ENCODE measurements at places on chromosomes 7 and 10. TPM values are rescaled to one million over a fixed set of nuclear protein-coding genes. Genes with fewer than 3 reads are reported as not detected.

Gene GRM3
- not detected for total RNA-seq

Gene SUMF2
- total RNA-seq, result 155 TPM

Gene UNCX
- not detected for total RNA-seq

Gene DNTT
- not detected for total RNA-seq

Gene TRIM73
- total RNA-seq, result 2.4 TPM

Gene COL26A1
- total RNA-seq, result not detected

Gene SCIN
- total RNA-seq, result 0.79 TPM

Gene GALNT17
- 0.79 TPM for total RNA-seq

Gene SSC4D
- total RNA-seq, result 6.3 TPM

Gene VGF
- 0.76 TPM for total RNA-seq

Gene POLR2J2
- 2.8 TPM for total RNA-seq

Gene WNT16
- total RNA-seq, result not detected

Gene SPDYE16
- under 0.01 TPM for total RNA-seq

Gene SAMD9
- 9.8 TPM for total RNA-seq

Gene GATA3
- 78.1 TPM for total RNA-seq

Gene MMP21
- total RNA-seq, result not detected

Gene PALD1
- not detected for total RNA-seq
